ENCODE measurements at places on chromosomes 5 and 9.
A peak's percentile ranks its signal among the peaks of the same experiment; 100 is the strongest.

GRCh38 chr5:82365744-82366228, 87.6 kb upstream of the RPS23 start:
- DNase-seq: no peak

GRCh38 chr5:150661086-150661485, at the start of gene MYOZ3:
MYOZ3 (plus strand) TSS chr5:150661251; CDS start chr5:150662942, 1,691 bp downstream.
- no peak for DNase-seq

- no peak for DNase-seq
Measured at GRCh38 chr5:174183701-174184100, 138.2 kb downstream of the NSG2 start.

DNA sequence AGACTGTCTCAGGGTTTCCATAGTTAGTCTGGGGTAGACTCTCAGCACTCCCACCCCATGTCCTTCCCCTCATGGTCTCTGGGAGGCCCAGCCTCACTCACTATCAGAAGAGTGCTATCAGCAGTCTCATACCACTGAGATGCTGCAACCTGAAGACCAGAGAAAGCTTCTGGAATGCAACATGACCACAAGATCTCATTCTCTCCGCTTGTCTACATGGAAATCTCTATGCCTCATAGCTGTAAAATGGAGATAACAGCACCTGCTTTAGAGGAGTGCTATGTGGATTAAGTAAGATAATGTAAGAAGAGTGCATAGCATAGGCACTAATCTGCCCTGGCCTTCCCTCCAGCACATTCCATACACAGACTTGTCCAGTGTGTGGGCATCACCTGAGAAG, 47.0 kb upstream of the ZNF169 start:
- no peak for DNase-seq

DNA sequence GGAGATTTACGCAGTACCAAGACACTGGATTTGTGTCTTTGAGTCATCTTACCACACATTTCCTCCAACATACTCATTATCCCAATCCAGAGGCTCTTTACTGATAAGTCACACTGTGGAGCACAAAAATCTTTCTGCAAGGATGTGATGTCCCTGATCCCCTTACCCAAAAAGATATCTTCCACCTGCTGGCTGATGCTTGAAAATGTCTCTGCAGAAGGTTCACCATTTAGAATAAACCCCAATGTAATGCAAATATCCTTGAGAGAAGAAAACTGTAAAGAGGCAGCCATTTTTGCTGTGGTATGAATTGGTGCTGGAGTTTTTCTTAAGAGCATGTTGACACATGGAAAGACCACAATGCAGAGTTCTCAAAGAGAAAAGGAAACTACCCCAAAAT, 65.7 kb upstream of the RORB start:
- DNase-seq: no peak

- DNase-seq: peak; percentile 58
Measured at GRCh38 chr9:126722922-126723806, 81.7 kb upstream of the ZBTB43 start.

DNA sequence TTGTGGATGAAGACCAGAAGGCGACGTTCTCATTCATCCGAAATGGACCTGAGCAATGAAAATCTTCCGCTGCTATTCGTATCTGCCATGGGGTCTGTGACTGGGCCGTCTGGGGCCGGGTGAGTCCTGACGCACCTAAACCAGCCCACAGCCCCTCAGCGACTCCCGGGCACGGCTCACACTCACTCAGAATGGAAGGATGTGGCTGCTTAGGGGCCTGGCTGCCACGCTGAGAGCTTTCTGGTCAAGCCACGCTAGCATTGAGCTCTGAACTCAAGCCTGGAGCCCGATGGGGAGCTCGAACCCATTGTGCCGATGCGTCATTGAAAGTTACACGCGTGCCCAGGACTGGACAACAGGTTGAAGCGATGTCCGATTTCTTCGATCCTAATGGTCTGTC, 97.8 kb downstream of the MRPL36 start:
- DNase-seq: no peak

DNA sequence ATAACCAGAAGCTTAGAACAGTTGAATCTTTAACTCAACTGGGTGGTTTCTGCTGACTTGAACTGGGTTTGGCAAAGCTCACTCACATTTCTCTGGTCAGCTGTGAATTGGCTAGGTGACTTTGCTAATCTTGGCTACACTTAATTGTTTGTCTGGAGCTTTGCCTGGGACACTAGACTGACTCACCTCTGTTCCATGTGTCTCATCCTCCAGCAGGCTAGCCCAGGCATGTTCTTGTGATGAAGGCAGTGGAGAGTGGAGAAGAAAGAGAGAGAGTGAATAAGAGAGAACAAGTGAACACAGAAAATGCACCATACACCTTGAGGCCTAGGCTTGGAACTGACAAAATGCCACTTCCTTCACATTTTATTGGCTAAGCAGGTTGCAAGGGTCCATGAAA, 32.6 kb downstream of the SPATA31D1 start:
- no peak for DNase-seq

DNA sequence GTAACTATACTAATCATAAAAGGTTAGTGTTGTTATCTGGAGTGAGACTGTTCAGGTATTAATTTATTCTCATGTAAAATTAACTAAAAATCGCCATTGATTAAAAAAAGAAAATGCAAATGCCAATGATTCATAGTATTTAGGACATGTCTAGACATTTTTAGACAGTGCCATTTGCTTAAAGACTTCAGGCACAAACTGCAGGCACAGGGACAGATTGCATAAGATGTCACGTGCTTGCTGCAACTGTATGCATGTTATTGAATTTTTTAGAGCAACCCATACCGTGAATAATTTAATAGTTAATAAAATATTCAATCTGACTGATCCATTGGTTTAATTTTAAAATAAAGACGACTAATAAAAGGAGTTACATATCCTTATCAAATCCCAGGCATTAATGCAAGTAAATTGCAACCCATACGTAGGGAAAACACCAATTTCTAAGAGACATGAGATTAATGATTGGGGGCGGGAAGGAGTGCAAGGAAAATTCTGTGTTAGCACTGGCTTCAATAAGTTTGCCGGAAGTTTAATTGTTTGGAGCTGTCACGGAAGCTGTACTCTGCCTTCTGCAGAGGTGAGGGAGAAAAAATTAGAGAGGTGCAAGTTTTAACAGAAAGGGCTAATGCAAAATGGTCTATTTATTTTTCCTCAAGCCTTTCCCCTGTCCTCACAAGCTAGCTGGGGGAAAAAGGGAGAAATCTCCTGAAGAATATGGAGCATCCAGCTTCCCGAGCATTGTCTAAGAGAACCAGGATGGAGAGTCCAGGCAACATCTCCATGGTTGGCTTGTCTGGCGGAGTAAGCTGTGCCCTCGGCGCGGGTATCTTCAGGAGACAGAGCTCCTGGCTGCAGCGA, 2.9 kb downstream of the EDIL3 start:
- no peak for DNase-seq

DNA sequence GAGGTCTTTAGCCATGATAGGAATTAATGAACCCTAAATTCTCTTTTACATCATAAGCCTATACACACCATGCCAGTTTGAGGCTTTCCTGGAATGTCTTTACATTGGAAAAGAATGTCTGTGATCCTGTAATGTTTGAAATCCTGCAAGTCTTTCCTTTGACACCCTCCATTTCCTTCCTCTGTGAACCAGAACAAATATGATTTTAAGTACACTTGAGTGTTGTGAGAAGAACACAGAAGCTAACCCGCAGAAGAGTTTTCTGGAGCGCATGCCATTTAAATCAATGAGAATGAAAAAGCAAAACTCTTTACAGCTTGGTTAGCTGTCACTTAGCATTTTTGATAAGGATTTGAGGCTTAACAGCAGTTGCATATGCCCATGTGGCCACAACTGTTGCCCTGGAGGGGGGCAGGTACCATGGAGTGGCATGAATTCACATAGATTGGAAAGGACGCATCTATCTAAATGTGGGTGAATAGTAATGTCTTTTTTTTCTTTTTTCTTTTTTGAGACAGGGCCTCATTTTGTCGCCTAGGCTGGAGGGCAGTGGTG, 372.6 kb downstream of the KDM4C start:
- DNase-seq: no peak

GRCh38 chr5:127400946-127401670, 110.5 kb downstream of the MEGF10 start:
- no peak for DNase-seq

DNA sequence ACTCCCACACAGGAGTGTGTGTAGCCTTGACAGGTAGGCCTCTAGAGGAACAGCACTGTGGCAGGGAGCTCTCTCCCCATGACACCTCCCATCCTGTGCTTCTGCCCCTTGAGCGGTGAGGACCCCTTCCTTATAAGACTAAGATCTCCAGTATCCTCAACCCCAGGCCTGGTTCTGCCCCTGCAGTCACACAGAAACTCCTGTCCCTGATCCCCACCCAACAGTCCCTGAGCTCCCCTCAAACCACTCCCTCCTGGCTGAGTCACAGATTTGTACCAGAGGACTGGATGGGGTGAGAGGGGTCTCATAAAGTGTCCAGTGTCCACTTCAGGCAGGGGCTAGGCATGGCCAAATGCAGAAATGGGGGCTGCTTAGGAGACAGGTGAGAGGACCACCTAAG, 47.8 kb upstream of the CDKN2AIPNL start:
- DNase-seq: no peak

DNA sequence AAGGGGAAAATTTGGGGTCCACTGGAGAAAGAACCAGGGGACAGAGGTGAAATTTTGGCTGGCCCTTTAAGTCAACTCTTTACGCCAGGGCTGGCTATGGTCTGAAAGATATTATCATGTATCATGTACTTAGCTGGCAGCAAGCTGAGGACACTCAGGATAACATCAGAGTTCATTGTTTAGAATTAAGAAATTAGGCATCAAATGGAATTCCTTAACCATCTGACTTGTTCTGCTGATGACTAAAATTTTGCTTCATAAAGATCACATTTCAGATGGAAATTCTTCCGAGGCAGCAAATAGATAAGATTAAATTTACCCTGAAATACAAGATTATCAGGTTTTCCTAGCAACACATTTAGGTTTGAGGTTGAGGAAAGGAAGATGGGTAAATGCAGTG, 269.4 kb upstream of the KLF9 start:
- DNase-seq: no peak

DNA sequence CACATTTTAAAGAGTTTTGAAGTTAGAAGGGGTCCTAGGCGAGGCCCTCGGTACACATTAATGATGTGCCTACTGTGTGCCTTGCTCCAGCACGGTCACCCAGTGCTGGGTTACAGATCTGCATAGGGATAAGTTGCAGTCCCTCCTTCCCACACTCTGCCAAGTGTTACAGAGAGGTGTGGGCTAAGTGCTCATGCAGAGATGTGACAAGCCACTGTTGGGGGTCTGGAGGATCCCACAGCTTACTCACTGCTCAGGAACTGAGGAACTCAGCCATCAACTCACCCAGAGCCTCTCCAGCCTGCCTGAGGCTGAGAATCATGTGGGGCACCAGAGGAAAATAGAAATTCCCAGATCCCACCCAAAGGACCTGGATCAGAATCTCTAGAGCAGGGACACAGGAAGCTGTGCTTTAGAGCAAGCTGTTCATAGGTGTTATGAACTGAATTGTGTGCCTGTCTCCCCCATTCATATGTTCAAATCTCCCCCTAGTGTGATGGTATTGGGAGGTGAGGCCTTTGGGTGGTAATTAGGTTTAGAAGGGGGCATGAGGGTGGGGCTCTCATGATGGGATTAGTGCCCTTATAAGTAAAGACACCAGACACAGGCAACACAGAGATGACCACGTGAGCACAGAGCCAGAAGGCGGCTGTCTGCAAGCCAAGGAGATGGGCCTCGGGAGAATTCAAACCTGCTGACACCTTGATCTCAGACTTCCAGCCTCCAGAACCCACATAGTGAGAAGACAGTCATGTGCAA, 164.1 kb downstream of the HSD17B3 start:
- DNase-seq: no peak

- DNase-seq: no peak
Measured at GRCh38 chr5:53422539-53422938, 57.9 kb upstream of the FST start.

DNA sequence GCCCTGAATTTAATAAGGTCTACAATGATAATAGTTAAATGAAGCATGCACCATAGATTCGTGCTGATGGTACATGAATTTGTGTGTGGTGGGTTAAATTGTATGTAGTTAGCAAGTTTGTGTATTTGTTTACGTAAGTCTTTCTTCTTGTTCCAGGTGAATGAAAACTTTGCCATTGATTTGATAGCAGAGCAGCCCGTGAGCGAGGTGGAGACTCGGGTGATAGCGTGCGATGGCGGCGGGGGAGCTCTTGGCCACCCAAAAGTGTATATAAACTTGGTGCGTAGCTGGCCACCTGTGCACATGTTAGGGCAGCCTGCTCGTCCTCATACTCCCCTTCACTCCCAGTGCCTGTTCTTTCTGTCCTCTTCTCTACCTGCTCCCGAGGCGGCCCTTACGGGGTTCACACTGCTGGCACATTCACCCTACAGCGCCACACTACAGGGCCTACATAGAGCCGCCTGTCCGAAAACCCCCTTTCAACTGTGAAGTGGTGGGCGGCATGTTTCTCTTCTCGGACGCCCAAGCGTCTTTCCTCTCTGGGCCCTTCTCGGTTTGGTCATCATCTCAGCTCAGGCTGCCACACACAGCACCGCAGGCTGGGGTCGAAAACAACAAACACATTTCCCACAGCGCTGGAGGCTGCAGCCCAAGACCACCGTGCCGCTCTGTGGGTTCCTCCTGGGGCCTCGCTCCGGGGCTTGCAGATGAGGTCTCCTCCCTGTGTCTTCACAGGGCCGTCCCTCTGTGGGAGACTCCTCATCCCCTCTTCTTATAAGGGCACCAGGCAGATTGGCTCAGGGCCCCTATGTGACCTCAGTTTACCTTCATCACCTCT, 13.2 kb downstream of the NDUFS6 start:
- DNase-seq: no peak

DNA sequence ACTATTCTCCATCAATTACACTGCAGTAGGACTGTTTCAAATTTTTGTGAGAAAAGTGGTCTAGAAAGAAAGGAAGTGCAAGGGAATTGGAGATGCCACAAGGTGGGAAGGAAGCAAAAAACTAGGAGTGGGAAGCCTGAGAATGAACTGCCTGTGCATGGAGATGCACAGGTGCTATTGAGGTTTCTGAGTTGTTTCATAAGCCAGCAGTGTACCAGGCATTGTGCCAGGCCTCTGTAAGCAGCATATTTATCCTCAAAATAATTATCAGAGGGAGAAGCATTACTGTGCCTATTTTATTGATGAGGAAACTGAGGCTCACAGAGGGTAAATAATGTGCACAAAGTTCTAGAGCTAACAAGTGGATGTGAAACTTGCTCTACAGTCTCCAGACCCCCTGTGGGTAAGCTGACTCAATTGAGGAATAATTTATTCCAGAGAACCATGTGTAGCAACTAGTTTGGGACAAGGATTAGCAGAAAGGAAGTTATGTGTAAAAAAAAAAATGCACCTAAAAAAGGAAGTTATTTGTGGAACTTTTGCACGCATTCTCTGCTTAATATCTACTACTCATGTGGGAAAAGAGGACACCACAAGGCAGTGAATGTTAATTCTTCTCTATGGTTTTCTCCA, 96.7 kb downstream of the SNCAIP start:
- no peak for DNase-seq

DNA sequence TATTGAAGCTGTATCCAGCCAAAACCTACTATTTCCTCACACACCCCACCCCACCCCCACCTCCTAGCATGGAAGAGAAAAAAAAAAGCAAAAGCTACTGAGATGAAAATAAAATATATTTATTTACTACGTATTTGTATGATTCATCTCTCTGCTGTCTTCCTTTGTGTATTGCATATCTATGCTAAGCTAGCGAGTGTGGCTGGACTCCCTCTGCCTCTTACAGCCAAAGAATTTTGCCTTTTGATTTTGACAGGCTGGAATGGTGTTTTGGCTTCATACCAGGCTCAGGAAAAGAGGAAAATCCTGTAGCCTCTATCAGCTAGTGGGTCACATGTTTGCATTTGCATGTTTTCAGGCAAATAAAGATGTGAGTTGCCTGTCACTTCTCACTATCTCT, 2.2 kb downstream of the ABLIM3 start:
- no peak for DNase-seq

Measured in stimulated activated CD4-positive, alpha-beta T cell treated with anti-CD3 and anti-CD28 coated beads, Interleukin-15, amount 100 ng/mL, for 1 hour (primary cell).